ENCODE measurements at places on chromosomes 12 and 14.

GRCh38 chr14:76012354-76012753, 26.8 kb downstream of the IFT43 start:
- no peak for DNase-seq

GRCh38 chr14:79543967-79544697, 667.2 kb downstream of the DIO2 start:
- no peak for DNase-seq

GRCh38 chr12:6902448-6902847, 2.2 kb upstream of the LRRC23 start:
- DNase-seq, result no peak

- no peak for DNase-seq
Observed at GRCh38 chr12:70251661-70252060, 8.4 kb downstream of the CNOT2 start.

DNA sequence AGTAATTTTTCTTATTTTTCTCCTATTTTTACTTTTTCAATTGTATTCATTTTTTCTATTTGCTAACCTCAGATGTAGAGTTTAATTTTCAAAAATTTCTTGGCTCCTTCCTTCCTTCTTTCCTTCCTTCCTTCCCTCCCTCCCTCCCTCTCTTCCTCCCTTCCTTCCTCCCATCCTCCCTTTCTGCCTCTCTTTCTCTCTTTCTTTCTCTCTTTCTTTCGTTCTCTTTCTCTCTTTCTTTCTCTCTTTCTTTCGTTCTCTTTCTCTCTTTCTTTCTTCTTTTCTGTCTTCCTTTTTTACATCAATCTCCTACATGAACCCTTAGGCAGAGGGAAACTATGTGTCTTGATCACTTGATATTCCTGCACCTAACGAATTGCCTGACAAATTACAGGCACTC, 12.4 kb upstream of the GYS2 start:
- DNase-seq, result no peak

DNA sequence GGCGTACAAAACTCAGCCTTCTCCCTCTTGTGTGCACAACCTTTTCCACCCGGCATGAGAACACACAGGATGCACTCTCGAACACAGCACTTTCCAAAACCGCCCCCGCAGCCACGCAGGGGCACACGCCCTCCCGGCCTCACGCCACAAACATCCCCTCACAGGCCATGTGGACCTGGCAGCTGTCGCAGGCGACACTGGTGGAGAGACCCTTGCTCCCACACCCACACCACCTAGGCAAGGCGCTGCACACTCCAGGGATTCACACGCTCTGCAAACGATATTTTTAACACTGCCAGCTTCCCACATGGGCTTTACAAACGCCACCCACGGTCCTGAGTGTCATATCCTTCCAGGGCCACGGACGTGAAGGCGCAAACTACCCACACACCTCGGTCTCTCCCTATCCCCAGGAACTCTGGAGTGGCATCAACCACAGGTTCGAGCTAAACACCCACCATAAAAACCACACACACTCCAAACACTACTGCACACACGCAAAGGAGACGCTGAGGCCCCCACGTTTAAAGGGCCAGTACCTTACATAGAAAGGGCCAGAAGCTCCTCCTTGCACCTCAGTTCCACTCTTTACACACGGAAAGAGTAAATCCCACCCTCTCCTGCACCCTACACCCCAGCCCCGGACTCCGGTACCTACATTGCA, 12.4 kb upstream of the ITGB7 start:
- peak; percentile 82 for DNase-seq

- DNase-seq, result no peak
Observed at GRCh38 chr14:53519137-53519536, 366.0 kb upstream of the DDHD1 start.

- peak; percentile 86 for DNase-seq
Observed at GRCh38 chr12:49538510-49539403, at the start of gene KCNH3. KCNH3 (plus strand) TSS chr12:49539030; CDS start chr12:49539417, 387 bp downstream.

- peak; percentile 61 for DNase-seq
Observed at GRCh38 chr14:50396631-50397389, at the start of gene CDKL1. CDKL1 (minus strand) TSS chr14:50396881; CDS start chr14:50395868, 1,013 bp downstream.

DNA sequence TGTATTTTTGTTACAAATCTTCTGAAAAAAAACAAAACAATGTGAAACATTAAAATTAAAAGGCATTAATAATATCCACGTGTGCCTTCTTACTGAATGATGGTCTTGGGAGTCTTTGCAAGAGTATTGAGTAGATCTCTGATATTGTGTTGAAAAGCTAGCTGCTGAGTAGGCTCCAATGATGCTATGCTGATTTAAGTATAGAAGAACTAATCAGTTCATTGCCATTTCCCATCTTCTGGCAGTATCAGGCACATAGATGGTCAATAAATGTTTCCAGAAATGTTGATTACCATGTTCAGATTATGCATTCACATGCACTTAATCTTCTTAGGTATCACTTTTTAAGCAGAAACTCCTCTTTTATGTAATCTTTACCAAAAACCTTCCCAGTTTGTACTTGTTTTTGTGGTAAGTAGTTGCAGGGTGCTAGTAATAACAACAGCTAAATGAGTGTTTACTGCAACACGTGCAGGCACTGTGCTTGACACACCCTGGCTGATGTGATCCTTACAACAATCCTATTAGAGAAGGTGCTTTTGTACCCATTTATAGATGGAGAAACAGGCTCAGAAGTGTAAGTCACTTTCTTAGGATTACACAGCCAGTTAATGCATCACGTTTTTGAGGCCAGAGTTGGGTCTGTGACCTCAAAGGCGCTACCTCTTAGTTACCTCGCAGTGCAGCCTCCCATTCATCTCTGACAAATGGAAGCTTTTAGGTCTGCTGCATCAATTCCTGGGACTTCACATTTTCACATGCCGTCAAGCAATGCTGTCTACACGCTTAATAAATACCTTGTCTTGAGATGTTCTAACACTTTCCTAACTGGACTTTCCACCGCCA, 46.9 kb downstream of the EID3 start:
- DNase-seq, result no peak

DNA sequence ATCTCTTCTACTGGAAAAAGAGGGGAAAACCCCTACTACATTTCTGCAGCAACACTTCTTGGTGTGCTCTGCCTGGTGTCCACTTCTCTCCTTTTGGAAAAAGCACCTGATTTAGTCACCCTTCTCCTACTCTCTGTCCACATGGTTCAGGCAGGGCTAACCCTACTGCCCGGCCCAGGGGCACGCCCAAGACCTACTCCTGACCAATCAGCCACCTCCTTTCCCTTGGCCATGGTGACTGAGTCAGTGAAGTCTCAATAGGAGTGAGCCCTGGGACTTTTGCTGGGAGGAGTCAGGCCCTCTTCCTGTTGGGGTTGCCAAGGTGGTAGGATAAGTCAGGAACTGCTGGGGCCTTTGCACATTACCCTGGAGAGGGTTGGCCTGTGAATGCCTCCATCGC, 52.5 kb upstream of the MYL2 start:
- DNase-seq, result no peak

- DNase-seq, result no peak
Observed at GRCh38 chr14:20620798-20621478, 20.6 kb downstream of the OR6S1 start.

GRCh38 chr14:30861200-30861599, 13.2 kb upstream of the COCH start:
- no peak for DNase-seq

GRCh38 chr12:32757157-32757556, 1.5 kb upstream of the YARS2 start:
- DNase-seq, result no peak

DNA sequence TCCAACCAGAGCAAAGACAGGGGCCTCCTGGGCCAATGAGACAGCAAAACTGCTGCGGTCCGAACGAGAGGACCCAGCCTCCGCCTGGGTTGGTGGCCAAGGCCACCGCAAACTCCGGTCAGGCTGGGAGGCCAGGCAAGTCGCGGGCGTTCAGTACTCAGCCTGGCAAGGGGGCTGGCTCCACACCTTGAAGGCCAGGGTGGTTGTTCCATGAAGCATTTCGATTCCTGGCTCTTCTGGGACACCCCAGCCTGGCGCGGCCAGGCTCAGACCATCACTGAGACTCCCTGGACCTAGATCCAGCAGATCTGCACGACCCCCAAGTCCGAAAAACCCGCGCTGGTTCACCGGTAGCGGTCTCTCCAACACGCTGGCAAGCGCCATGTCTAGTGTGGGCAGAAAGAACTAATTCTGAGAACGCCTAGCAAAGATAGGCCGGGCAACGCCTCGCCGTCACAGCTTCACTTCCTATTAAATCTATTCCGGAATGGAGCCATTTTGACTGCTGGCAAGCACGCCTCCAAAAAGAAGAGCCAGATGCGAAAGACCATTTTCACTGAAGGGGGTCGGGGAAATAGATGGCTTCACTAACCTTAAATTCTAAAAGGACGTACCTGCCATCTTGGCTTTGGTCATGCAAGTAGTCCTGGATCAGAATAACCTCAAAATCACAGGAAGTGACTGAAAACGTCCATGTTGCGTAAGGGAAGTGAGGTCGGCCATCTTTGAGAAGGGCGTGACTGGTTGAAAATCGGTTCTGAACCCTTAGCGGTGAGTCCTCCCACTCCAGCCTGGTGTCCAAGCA, at the start of gene PSMB5:
Gene PSMB5, minus strand, starts transcription at position 403 of the 805 bp plus-strand sequence. Its CDS starts 19 bp downstream, at position 384.
- DNase-seq, result peak; percentile 90

GRCh38 chr14:60206837-60207533, 41.8 kb upstream of the DHRS7 start:
- DNase-seq, result no peak

- peak; percentile 47 for DNase-seq
Observed at GRCh38 chr12:6764011-6764828, 1.9 kb upstream of the PTMS start.

- no peak for DNase-seq
Observed at GRCh38 chr14:67392123-67392522, 19.8 kb downstream of the PLEK2 start.

- no peak for DNase-seq
Observed at GRCh38 chr14:99329711-99330315, 57.8 kb upstream of the BCL11B start.

GRCh38 chr12:1918081-1918883, at the start of gene CACNA2D4:
CACNA2D4 (minus strand) TSS chr12:1918652; CDS start chr12:1918473, 179 bp downstream.
- DNase-seq, result no peak

GRCh38 chr14:26199096-26199495, 398.7 kb downstream of the NOVA1 start:
- DNase-seq, result no peak

GRCh38 chr14:77498984-77499527, 440 bp upstream of the ISM2 start:
- DNase-seq, result no peak

- no peak for DNase-seq
Observed at GRCh38 chr12:121845701-121846100, 13.0 kb downstream of the HPD start.

DNA sequence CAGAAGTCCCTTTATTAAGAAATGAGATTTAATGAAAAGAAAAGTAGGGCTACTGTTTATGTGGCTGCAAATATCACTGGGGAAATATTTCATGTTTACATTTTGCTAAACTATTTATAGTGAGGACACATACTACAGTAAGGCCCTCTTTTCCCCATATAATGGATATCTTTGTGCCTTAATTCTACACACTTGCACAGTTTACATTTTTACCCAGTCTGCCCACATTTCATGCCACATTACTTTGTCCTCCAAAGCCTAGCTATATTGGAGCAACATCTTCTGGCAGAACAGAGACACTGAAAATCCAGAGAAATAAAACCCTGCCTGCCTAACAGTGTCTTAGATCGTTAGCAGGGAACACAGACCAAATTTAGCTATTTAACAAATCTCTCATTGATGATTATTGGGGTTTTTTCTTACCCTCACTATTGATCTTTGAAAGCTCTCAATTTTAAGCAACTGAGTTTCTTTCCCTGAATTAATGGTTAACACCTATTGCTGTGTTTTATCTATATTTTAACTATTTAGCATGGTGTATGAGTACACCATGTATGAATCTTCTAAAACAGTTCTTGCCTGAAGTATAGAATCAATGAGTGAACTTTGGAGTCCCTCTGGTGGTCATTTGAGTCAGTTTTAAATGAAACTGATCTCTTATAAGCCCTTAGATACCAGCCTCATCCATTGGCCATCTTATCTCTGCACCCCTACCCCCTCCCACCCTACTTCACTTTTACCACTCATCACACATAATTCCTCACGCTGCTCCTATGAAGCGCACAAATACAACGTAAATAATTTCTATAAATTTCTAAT, 170.2 kb downstream of the BCAT1 start:
- DNase-seq, result no peak

GRCh38 chr12:49733219-49734017, 7.9 kb upstream of the TMBIM6 start:
- DNase-seq, result no peak

GRCh38 chr14:50462111-50462510, 65.4 kb upstream of the CDKL1 start:
- DNase-seq, result no peak

- DNase-seq, result no peak
Observed at GRCh38 chr12:116150452-116150851, 127.0 kb downstream of the MED13L start.

DNA sequence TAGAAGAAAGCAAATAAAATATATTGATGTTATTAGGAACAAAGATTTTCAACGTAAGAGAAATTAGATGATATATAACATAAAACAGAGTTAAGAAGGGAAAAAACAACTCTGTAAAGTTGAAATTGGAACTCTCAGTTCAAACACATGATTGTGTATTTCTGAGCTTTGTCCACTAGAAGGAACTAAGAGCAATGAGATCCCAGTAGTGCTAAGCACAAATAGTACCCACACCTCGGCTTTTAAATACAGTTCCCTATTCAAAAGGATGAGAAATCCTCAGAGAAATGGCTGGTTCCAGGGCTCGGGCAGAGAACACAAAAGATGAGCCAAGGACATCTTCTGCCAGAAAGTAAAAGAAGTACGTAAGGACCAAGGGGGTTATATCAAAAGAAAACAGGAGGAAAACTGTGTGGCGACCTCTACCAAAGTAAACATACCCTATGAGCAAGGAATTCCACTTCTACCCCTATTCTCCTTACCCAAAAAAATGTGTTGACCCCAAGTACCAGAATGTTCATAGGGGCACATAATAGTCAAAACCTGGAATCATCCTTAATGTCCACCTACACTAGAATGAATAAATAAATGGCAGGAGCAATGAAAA, 96.6 kb downstream of the SPTSSA start:
- DNase-seq, result no peak

DNA sequence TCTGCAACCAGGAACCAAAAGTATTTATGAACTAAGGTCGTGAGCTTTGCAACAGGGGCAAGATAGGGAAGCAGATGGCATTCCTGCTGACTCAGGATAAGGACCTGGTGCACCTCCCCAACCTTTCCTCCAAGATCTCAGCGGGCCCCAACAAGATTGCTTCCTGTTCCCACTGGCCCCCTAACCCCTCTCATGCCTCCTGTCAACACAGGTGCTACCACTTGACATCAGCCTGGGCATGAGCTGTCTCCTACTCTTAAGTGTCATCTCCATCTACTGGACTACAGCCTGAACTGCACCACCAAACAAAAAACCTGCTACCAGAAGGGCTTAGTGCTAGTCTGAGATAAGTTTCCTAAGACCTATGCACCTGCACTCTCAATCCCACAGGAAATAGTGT, 32.7 kb downstream of the MED6 start:
- DNase-seq, result no peak

GRCh38 chr14:74368026-74368425, 19.8 kb downstream of the VRTN start:
- DNase-seq, result no peak
